ENCODE measurements at places on chromosomes 7 and 10.
A peak's percentile ranks its signal among the peaks of the same experiment; 100 is the strongest.

DNA sequence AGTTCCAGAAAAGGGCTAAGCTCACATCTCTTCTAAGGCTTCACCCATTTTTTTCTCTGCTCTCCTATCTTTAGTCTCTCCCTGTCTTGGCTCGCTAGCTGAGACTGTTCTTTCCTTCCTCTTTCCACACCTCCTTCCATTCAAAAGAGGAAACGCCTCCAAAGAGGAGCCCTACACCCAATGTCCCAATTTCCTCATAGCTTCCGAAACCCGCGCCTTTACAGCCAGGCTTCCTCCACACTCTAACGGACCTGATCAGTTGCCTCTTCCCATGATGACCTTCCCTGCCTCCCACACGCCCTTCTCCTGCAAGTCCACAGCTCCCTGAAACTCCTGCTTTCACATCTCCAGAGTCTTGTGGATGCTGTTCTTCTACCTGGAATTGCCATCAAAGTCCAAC lies 71.7 kb downstream of the COBL start:
- DNase-seq = no peak

DNA sequence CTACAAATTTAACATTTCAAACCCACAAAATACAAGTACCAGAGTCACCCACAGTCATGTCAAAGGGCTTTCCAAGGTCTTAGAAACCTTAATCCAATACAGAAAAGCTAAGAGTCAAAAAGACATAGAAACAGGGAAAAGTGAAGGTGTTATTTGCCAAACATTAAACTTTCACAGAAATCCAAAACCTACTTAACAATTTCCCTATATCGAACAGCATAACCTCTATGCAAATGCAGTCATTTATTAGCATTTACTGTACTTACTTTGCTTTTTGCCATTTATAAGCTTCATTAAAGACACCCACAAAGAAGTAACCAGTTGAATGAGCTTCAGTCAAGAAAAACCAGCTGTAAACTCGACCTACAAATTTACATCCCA lies 1.6 kb downstream of the PANK1 start:
- no peak for DNase-seq

- peak; percentile 65 for DNase-seq
Measured at GRCh38 chr7:24705461-24705954, 51.8 kb downstream of the GSDME start.

- DNase-seq = no peak
Measured at GRCh38 chr7:70489813-70490212, 642.1 kb upstream of the GALNT17 start.

DNA sequence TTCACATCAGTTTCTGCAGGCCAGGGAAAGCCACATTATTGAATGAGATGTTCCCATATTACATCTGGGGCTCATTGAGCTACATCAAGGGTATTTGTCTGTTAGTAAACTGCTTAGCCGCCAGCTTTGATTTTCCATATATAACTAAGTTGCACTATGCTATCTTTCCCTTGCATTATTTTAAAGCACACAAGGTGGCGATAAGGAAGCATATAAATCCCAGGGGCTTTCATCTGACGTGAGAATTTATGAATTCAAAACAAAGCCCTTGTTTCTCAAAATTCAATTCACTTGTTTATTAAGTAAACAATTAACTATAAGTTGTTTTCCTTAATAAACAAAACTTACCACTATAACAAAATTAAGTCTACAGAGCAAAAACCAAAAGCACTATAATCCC lies 334.1 kb upstream of the TPK1 start:
- no peak for DNase-seq

DNA sequence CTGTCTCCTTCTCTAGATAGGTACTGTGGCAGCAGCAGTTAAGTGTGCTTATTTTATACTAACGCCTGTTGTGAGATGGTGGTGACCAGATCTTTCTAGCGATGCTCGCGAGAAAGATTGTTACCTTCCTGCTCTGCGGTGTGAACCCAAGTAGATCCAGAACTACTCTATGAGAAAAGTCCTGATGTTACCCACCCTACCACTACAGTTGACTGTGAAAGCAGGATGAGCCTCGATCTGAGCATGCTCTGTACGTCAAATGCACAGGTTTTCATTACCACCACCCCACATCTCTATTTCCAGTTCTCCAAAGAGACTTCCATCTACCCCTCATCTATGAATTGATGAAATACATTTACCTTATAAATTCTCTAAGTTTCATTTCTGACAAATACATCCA lies 64.6 kb upstream of the KCTD7 start:
- no peak for DNase-seq

- no peak for DNase-seq
Measured at GRCh38 chr10:15224948-15225347, 56.5 kb upstream of the NMT2 start.

DNA sequence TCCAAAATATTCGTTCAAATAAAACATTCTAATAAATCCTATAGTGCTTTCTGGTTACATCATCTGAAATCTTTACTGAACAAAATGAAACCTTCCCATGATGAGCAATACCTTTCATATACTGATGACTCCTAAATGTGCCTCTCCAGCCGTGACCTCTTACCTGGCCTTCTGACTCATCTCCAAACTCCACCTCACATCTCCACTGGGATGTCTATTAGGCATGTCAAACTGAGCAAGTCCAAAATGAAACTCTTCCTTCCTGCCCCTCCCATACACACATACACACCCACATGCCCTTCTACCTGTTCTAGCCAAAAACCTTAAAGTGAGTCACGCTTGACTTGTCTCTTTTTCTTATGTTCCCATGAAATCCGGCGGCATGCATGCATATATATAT lies 22.9 kb downstream of the GSAP start:
- DNase-seq = no peak

DNA sequence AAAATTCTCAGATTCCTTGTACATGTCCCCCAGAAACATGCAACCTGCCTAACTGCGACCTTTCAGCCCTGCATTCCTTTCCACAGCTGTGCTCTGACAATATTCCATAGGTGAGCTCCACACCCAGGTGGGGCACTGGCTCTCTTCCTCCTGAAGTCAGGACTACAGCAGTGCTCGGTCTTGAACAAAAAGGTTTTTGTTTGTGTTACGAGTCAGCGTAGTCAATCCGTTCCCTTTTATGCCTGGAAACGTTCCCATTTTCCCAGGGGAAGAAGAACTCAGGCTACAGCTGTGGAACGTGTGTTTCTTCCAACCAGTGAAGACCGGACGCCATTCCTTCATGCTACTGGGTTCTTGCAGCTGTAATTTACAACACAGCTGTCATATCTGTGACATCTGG lies 52.4 kb upstream of the PFKP start:
- DNase-seq = no peak

DNA sequence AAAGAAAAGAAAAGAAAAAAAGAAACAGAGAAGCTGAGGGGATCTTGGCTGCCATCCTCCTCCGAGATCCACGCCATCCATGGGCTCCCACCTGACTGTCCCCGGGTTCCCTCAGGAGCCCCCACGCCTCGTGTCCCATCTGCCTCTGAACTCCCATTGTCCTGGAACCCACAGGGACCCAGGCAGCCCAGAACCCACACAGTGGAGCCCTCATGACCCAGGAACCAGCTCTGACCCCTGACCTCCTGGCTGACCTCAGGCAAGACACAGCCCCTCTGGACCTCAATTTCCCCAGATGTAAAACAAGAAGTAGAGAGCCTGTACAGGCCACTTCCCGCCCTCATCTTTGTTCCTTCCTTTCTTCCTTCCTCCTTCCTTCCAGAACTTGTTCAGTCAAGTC lies 40.4 kb downstream of the RASGEF1A start:
- DNase-seq = peak; percentile 54

DNA sequence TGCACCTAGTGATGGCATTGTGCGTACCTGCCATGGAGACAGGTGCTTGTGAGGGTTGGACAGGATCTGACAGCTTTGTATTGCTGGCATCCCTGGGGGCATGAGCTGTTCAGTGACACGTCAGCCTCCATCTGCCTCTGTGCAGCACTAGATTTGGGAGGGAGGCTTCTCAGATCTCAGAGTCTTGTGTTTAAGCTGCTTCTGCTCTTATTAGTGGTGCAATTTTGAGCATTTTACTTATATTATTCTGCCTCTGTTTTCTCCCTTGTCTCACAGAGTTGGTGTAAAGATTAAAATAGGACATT lies 5.1 kb downstream of the ARHGAP22 start:
- no peak for DNase-seq

- DNase-seq = peak; percentile 22
Measured at GRCh38 chr7:151903249-151904032, 26.5 kb upstream of the PRKAG2 start.

DNA sequence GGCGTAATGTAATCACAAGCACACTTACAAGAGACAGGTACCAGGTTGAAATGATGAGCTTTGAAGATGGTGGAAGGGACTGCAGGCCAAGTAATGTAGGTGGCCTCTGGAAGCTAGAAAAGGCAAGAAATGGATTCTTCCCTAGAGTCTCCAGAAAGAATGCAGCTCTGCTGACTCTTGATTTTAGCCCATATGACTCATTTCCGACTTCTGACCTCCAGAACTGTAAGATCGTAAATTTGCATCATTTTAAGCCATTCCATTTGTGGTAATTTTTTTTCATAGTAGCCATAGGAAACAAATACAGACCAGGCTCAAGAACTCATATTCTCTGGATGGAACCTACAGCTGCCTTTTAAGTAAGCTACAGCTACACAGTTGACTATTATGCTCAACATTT lies 315.5 kb downstream of the MAGI2 start:
- DNase-seq = no peak

- no peak for DNase-seq
Measured at GRCh38 chr10:58979711-58980110, 196.7 kb upstream of the PHYHIPL start.
